ENCODE measurements at places on chromosomes 12 and 14.

- DNase-seq: no peak
These were observed 99.2 kb downstream of the SLC41A2 start for GRCh38 chr12:104858611-104859543.

DNA sequence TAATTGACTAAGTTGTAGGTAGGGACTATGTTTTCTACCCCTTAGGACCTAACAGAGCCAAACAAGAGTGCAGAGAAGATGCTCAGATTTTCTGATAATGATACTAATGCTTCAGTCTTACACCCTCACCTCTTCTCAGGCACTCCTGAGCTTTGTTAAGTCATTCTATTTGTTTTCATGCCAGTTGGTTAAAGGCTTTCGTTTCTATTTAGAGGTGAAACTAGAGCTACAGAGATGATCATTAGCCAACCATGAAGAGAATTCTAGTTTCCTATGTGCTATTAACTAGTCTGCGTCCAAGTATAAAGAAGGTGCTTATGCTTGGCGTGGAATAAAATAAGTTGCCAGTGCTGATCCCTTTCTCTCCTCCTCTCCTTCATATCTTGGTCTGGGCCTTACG is 34.6 kb upstream of the PYGL start:
- DNase-seq: no peak

- DNase-seq: no peak
These were observed 61.2 kb upstream of the GRIP1 start for GRCh38 chr12:66739940-66740651.

DNA sequence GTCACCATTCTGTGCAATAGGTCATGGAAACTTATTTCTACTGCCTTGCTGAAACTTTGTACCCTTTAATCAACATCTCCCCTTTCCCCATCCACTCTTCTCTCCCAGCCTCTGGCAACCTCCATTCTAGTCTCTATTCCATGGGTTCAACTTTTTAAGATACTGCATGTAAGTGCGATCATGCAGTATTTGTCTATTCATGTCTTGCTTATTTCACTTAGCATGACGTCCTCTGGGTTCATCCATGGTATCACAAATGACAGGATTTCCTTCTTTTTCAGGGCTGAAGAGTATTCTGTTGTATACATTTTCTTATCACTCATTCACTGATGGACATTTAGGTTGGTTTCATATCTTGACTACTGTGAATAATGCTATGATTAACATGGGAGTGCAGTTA is 222.4 kb downstream of the PAX9 start:
- DNase-seq: no peak

DNA sequence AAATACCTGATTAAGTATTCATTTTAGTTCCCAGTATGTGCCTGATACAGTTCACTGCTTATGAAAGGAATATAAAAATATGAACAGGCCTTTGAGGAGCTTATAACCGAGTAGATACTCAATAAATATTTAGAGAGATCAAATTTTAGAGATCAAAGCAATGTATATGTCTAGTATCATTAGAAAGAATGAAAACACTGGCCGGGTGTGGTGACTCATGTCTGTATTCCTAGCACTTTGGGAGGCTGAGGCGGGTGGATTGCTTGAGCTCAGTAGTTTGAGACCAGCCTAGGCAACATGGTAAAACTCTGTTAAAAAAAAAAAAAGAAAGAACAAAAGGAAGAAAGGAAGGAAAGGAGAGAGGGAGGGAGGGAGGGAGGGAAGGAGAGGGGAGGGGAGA is 113.2 kb upstream of the EEA1 start:
- no peak for DNase-seq

GRCh38 chr14:79749065-79749464 is 462.2 kb downstream of the DIO2 start:
- DNase-seq: no peak

DNA sequence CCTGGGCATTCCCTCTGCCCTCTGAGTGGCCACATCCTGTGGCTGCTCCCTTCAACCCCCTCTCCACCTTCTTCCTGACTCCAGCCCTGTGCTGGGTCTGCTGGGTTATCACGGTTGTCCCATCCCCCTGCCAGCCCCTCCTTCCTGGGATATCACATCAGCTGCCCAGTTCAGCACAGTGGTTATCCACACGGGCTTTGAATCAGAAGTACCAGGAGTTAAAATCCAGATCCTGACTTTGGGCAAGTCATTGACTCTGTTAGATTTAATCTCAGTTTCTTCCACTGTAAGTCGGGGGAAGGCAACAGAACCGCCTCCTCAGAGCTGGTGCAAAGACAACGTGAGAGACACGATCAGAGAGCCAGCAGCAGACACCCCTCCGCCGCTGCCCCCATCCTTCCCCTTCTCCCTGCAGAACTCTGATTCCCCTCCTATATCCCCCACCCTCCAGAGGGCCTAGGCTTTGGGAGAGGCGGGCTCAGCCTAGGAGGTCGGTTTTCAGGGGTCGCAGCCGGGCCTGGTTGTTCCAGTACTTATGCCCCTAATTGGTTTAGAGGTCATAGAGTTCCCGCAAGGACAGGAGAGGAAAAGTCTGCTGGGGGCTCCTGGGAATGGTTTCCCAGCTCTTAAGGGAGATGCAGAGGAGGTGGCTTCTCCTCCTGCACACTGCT is 42.5 kb downstream of the PRIMA1 start:
- no peak for DNase-seq

GRCh38 chr12:50573271-50573670 is 68.5 kb downstream of the DIP2B start:
- DNase-seq: no peak

DNA sequence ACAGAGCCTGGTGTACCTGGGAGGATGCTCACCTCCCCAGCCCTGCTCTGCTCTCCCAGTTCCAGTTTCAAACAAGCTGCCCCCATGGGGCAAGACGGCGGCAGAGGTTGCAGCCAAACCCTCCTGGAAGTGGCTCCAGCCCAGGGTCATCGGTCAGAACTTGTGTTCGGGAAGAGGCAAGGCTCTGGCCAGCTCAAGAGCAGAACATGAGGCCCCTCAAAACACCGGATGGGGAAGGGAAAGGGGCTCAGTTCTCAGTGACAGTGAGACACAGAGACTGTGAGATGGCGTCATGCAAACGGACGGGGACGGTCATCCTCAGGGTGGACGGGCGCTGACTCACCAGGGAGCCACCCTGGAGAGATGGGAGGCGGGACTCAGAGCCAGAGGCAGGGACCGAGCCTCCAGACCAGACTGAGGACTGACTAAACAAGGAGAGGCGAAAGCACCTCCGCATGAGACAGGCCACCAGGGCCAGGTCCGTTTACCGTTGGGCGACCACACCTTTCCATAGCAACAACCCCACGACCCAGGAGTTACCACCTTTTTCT is 63.9 kb upstream of the GALNT9 start:
- DNase-seq: no peak

DNA sequence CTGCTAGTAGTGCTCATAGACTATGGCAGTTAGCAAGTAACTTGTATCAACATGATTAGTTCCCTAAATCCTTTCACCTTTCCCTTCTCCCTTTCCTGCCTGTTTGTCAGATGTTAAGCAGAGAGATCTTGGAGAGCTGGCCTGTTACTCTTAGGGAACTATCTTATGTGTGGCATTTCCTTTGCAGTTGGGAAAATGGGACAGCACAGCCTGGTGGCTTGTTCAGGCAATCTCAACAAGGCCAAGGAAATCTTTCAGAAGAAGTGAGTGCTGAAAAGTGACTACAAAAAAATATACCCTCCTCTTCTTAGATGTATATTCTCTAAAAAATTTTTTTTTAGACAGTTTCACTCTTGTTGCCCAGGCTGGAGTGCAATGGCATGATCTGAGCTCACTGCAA is 7.4 kb downstream of the PARP2 start:
- DNase-seq: no peak

DNA sequence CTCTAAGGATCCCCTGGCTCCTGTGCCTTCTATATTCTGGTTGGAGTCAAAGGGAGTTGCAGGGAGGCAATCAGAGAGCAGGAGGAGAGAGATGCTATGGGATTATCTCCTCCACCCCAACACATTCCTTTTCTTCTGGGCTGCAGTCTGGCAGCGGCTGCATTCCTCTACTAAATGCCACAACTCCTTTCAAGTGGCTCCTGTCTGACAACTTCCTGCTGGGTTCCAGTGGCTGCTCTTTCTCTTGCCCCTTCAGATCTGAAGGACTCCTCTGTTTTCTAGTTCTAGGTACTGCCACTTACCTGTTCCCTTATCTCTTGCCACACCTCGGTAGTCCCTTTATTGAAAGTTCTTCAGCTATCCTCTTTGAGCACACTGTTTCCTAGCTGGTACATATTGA is 425.0 kb downstream of the SNAPC1 start:
- no peak for DNase-seq

- no peak for DNase-seq
These were observed 6.5 kb downstream of the CLSTN3 start for GRCh38 chr12:7136676-7137075.

DNA sequence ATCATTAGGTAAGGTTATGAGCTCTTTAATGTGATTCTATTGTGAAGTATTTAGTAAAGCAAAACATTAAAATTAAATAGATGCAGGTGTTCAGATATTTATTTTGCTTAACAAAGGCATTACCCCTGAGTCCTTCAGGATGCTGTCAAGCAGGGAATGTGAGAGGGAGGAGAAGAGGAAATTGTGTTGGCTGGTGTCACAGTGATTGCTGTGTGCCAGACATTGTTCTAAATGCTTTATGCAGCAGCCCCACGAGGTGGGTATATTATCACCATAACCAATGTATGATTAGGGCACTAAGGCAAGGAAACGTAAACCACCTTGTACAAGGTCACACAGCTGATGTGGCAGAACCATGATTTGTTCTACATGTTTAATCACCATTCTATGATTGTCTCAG is 80.1 kb downstream of the STAB2 start:
- no peak for DNase-seq
